ENCODE measurements at places on chromosomes 3 and 15. TPM values are rescaled to one million over a fixed set of nuclear protein-coding genes. Genes with fewer than 3 reads are reported as not detected.

GNAT1 gene
- not detected for total RNA-seq

IQGAP1 gene
- 14.2 TPM for total RNA-seq

RAD51 gene
- total RNA-seq: 6.2 TPM

RNF123 gene
- total RNA-seq: 41.7 TPM

LEKR1 gene
- total RNA-seq: 0.42 TPM

ACTC1 gene
- total RNA-seq: 2,394 TPM

GATA2 gene
- 17.7 TPM for total RNA-seq

CCR8 gene
- total RNA-seq: not detected

AP3B2 gene
- 3.0 TPM for total RNA-seq

ADGRG7 gene
- 46.5 TPM for total RNA-seq

SERPINI2 gene
- total RNA-seq: not detected

NANOGP8 gene
- total RNA-seq: not detected

SYNPR gene
- total RNA-seq: 0.36 TPM

CSPG5 gene
- 5.0 TPM for total RNA-seq

NR2E3 gene
- 0.09 TPM for total RNA-seq

XCR1 gene
- not detected for total RNA-seq

LRRC34 gene
- total RNA-seq: 4.4 TPM

LRRK1 gene
- 0.39 TPM for total RNA-seq

KCNAB1 gene
- total RNA-seq: 0.06 TPM

CD200R1 gene
- 0.36 TPM for total RNA-seq
